ENCODE measurements at places on chromosomes 1 and 21.

- no peak for DNase-seq
Observed at GRCh38 chr21:42405064-42406013, 1.6 kb downstream of the UBASH3A start.

DNA sequence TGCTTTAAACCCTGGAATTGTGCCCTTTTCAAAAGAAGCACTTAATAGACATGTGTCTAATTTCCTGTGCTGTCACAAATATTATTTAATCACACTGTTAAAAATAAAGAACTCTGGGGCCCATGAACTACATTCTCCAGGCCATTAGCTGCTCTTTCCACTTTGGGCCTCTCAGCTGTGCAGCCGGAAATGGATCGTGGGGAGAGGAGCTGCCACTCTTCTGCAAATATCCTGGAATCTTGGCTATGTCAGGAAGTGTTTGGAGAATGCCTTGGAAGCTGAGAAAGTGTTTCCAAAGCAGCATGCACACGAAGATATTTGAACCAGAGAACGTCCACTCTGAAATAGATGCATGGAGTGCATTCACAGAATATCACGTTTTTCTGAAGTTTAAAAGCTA, 27.5 kb upstream of the VPS26C start:
- no peak for DNase-seq

DNA sequence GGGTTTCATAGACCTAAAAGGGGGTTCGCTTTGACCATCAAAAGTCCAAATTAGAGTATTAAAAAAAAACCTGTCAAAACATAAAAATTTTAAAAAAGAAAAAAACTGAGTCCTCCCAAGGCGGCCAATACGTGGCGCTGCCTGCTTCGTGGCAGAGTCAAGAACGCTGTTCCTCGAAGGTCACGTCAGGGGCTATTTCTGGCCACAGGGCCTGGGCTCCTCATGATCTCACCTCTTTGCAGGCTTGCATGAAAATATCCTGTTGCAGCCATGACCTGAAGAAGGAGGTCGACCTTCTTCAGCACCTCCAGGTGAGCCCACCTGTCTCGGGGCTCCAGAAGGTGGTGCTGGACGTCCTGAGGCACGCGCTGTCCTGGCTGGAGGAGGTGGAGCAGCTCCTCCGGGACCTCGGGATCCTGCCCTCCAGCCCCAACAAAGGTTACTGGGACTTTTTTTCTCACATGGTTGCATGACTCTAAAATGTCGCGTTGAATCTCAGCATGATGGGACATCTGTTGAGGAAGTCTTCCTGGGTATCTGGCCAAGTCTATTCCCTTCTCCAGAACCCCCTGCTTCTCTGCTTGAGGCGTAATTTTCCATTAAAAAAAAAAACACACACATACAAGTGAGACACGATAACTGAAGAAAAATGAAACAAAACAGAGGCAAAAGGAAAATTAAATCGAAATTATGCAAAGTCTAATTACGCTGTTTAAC, 80.4 kb upstream of the EFHD2 start:
- DNase-seq: no peak

GRCh38 chr1:22117851-22118250, 25.0 kb downstream of the WNT4 start:
- DNase-seq: no peak

- DNase-seq: no peak
Observed at GRCh38 chr1:180155182-180155682, 563 bp downstream of the QSOX1 start.

DNA sequence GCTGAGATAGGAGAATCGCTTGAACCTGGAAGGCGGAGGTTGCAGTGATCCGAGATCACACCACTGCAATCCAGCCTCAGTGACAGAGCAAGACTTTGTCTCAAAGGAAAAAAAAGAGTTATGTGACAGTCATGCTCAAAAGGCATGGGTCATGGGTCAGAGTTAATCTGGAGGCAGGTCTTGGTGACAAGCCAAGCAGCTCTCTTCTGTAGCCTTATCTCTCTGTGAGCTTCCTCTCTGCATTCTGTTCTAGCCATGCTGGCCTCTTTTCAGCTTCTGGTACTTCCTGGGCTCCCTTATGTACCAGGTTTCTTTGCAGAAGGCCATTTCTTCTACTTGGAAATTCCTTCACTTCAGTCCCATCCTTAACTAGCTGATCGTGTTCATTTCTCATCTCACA, 63.6 kb downstream of the NGF start:
- DNase-seq: no peak

GRCh38 chr21:40706176-40706575, 140.8 kb downstream of the DSCAM start:
- no peak for DNase-seq

GRCh38 chr1:9621032-9621431, 30.5 kb upstream of the PIK3CD start:
- DNase-seq: no peak

DNA sequence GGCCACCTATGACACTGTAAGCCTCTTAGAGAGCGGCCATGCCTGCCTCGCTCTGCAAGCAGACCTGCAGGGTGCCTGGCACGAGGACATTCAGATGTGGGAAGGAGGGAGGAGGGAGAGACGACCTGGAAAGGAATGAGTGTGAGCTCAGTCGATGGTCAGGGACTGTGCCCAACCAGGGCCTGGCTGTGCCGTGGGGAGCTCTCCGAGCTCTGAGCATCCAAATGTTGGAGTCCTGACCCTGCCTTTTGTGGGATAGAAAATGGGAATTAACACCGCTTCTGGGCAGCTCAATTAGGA, 7.3 kb downstream of the CSTB start:
- no peak for DNase-seq

- DNase-seq: no peak
Observed at GRCh38 chr1:83693427-83694126, 305.4 kb downstream of the TTLL7 start.

- no peak for DNase-seq
Observed at GRCh38 chr1:47031059-47031458, 7.6 kb downstream of the CYP4X1 start.

DNA sequence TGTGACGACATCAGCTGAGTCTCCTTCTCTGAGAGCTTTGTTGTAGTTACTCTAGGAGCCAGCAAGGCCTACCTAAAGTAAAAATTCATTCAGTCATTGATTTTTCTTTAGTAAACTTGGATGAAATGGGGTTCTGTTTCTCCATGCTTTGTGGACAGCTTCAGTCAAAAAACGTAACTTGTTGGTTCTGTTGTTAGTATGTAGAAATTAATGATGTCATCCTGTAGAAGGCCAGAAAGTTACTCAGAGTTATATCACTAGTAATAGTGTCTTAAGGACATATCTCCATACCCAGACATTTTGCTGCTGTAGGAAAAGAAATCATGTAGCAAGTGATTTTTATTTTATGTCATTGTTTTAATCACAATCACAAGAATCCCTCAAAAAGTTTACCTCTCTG, 43.0 kb downstream of the KDM1A start:
- no peak for DNase-seq

GRCh38 chr1:20319456-20320220, 29.0 kb downstream of the VWA5B1 start:
- no peak for DNase-seq

Measured in central memory CD4-positive, alpha-beta T cell (primary cell).